ENCODE measurements at places on chromosomes 16 and 17.

DNA sequence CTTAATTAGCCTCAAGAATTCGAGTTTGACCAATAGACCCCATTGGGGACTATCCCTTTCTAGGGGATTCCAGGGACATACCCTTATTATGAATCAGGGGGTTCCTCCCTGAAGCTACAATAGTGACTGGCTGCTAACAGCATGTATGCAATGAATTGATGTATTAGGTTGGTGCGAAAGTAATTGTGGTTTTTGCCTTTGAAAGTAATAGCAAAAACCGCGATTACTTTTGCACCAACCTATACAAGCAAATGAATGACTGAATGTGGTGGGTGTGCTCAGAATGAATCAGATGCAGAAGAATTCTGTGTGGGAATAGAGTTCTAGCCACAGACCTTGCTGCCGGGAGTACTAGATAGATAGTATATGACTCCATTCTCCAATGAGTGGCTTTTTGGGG is 76.7 kb downstream of the HLF start:
- DNase-seq: no peak

DNA sequence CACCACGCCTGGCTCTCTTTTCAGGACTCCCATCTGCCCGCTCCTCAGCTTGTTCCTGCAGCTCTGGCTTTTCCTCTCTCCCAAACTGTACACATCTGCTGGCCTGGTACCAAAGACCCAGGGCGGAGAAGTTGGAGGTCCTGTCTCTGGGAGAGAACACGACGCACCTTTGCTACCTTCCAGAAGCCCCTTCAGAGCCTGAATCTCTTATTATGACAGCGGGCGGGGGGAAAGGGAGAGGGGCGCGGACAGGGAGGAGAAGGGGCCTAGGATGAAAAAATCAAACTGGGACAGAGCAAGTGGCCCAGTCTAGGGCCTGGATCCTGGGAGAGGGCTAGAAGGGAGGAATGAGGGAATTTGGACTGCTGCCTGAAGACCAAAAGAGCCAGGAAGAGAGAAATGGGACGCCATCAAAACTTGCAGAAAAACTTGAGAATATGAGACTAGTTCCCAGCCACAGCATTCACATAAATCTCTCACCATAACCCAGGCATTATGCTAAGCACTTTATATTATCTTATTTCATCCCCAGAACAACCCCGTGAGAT is 2.5 kb upstream of the PER1 start:
- DNase-seq: no peak

DNA sequence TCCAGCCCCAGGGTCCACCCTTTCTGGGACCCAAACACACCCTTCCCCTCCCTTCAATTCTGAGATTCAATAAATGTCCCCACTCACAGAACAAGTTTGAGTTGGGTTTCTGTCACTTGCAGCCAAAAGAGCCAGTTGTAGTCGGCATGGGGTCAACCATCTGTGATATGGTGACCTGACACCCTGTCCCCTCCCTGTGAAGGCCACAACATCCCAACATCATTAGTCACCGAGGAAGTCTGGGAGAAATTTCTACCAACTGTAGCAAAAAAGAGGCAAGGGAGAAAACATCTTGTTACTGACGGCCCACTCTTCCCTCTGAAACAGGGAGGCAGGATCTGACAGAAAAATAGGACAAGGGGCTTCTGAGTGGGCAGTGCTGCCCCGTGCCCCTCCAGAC is 638 bp upstream of the LYZL6 start:
- no peak for DNase-seq

- no peak for DNase-seq
Measured at GRCh38 chr16:54421220-54421619, 134.6 kb upstream of the IRX3 start.

GRCh38 chr16:65414284-65414984 is 292.6 kb upstream of the CDH11 start:
- no peak for DNase-seq

DNA sequence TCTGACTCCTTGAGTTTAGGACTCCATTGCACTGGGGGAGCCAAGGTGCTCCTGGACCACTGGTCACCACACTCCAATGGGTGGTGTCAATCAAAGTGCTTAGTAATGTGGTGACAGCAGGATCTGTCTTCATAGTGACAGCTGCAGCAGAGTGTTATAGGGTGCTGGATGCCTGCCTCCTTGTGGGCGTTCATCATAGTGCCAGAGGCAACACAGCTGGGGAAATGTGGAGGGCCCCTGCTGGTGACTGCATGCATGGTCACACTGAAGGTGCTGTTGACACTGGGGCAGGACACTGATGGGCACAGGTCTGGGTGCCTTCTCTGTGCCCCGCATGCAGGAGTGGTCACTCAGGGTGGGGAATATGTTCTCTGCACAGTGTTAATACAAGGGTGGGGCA is 177.5 kb upstream of the CDH8 start:
- no peak for DNase-seq

GRCh38 chr16:81166417-81167300 is 70.5 kb upstream of the GCSH start:
- no peak for DNase-seq

DNA sequence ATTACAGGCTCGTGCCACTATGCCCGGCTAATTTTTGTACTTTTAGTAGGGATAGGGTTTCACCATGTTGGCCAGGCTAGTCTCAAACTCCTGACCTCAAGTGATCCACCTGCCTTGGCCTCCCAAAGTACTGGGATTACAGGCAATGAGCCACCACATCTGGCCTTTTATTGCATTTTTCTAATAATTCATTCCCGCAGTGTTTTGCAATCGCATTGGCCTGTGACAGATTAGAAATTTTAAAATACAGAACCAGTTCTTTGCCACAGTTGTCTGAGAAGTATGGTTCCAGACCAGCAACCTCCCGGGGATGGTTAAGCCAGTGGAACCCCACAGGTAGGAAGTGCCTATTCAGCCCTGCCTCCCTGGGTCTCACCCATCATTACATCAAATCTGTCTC is 3.2 kb upstream of the CRHR1 start:
- DNase-seq: no peak

GRCh38 chr17:81267390-81268067 is 27.6 kb downstream of the SLC38A10 start:
- DNase-seq: no peak

- DNase-seq: no peak
Measured at GRCh38 chr17:71824671-71825070, 296.1 kb upstream of the SOX9 start.

GRCh38 chr17:29045734-29046472 is 3.0 kb downstream of the PIPOX start:
- no peak for DNase-seq

DNA sequence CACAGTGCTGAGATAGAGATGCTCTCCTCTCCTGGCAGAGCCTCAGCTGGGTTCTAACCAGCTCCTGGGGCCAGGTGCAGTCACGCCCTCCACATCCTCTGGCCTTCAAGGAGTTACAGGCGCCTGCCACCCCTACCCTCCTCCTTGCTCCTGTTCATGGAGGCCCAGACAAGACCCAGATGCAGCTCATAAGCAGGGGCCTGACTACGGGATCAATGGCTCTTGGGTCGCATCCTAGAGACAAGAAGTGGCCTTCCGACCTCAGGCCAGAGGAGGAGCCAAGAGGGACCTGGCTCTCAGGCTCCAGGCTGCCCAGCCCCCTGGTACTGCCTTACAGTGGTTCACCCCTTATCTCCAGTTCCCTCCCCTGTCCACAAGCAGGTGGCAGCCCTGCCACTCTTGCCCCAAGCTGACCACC is 23.0 kb downstream of the ARHGAP27 start:
- DNase-seq: no peak

DNA sequence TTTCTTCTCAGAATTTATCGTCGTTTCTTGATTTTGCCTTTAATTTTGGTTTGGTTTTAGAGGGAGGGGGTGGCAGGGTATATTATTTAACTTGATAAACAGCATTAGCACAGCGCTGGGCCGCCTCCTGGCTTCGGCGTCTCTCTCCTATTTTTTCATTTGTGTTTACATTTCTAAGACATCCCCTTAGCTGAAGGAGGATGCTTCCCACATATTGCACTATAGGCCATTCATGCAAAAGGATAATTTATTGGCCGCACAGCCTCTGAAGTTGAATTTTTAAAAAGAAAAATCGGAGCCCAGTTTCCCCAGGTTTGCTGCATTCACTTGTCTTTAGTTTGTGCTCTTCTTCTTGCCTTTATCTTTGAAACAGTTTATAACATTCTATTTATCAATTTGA is 497.4 kb upstream of the ZFHX3 start:
- DNase-seq: no peak

GRCh38 chr17:38961413-38961812 is 5.8 kb downstream of the FBXO47 start:
- DNase-seq: no peak

DNA sequence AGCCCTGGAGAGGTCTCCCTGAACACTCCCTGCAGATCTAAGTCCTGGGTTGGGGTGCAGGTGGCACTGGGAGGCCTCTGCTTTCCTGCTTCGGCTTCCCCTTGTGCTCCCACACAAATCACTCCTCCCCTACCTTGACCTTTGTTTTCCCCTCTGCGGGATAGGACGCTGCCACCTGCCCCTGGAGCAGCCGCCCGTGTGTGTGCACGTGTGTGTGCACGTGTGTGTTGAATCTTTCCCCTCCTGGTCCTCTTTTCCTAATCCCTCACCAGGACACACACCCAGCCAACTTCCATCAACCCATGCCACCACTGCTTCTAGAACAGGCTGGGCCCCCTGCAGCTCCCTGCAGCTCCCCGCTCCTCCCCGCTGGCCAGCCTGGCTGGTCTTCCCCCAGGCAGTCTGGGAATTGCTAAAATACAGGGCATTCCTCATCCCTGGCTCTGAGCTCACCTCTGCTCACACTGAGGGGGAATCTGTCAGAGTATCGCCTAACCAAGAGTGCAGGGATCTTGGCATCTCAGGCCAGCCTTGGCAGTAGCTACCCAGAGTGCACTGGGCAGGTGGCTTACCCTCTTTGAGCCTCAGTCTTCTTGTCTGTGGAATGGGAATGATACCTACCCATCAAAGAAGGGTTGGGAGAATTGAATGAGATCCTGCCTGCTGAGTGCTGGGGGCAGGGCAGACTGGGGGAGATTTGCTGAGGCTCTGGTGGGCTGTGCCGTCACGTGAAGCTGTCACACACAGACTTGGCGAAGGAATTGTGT is 198.5 kb downstream of the NTN1 start:
- DNase-seq: no peak

DNA sequence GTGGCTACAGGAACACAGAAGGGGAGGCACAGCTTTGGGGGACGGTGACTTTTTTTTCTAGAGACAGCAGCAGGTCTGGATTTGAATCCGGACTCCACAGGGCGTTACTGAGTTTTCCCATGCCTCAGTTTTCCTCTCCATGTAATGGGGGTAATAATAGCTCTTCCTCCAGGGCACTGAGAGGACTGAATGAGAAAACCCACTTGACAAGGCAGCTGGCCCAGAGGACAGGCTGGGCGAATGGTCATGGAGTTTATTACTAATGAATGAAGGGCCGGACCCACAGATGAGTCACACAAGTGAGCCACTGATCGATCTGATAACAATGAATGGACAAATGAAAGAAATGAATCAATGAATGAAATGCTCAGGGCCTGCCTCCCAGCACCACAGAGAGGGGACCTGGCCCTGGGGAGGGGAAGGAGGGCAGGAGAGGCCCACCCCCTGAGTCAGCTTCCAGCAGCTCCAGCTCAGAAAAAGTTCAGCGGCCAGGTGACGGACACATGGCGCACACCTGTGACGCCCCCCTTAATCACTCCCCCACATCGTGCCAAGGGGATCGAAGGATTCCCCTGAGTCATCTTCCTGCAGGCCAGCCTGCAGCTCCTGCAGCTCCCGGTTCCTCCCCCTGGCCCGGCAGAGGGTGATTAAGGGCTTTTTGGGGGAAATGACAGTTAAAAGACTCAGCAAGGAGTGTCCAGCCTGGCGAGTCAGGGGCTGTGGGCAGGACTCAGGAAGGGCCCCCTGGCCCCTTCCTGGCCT is 54.3 kb downstream of the SOCS1 start:
- no peak for DNase-seq

- no peak for DNase-seq
Measured at GRCh38 chr17:81037798-81038733, 3.1 kb downstream of the BAIAP2 start.

DNA sequence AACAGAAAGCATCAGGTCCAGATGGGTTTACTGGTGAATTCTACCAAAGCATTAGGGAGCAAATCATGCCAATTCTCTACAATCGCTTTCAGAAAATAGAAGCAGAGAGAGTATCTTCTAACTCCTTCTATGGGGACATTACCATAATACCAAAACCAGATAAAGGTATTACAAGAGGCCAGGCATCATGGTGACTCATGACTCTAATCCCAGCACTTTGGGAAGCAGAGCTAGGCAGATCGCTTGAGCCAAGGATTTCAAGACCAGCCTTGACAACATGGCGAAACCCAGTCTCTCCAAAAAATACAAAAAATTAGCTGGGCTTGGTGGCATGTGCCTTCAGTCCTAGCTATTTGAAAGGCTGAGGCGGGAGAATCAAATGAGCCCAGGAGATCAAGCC is 23.0 kb downstream of the HBQ1 start:
- no peak for DNase-seq

- no peak for DNase-seq
Measured at GRCh38 chr17:76243826-76244679, 3.8 kb upstream of the RNF157 start.
